ENCODE measurements at places on chromosomes 6 and 20.

DNA sequence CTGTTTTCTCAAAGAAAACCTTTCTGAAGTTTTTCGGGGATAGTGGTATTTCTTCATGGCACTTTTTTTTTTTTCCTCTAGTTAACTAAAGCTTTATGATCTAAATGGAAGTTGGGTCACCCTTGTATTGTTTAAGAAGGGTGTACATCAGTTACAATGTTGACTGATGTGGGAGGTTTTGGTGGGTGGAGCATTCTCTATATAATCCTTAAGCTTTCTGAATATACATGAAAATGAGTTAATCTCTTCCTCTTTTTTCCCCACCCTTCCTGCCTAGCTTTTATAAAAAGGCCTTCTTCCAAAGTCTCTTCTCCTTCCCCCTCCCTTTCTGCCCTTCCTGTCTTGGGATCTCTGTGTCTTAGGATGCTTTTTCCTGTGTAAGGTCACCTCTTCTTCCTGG, 47.2 kb downstream of the DHX35 start:
- DNase-seq, result no peak

DNA sequence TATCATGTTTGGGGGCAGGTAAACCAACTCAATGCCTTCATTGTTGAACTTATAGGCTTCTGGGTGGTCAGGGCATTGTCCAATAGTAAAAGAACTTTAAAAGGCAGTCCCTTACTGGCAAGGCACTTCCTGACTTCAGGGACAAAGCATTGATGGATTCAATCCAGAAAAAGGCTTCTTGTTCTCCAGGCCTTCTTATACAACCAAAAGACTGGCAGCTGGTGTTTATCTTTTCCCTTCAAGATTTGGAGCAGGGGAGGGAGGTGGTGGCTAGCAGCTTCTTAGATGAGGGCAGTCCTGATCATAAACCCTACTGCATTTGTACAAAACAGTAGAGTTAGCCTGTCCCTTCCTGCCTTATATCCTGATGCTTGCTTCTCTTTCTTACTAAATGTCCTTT, 57.5 kb downstream of the NCOA3 start:
- no peak for DNase-seq

DNA sequence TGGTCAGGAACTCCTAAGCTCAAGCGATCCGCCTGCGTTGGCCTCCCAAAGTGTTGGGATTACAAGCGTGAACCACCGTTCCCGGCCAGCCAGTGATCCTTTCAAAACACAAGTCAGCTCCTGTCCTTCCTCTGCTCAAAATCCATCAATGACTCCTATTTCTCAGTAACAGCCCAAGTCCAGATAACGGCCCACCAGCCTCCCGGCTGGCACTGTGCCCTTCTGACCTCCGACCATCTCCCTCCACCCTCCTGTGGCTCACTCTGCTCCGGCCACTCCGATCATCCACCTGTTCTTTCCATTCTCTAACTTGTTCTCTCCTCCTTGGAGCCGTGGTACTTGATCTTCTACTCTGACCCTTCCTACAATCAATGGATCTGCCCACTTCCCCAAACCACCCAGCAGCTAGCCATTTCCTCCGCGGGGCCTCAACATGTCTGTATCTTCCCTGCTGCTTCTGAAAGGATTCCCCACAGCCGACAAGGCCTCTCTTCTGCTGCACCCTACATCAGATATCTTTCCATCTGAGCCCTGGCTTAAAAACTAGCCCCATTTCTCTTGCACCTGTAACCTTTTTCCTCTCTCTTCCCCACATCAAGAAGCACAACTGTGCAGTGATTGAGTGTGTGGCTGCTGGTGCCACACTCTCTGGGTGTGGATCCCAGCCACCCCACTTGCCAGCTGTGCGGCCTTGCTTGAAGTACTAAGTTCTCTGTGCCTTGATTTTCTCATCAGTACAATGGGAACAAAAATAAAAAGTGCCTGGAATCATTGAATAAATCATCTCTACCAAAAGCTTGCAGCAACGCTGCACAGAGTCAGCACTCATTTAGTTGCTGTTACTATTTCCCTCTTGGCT, 6.1 kb upstream of the ZMYND8 start:
- peak; percentile 11 for DNase-seq

DNA sequence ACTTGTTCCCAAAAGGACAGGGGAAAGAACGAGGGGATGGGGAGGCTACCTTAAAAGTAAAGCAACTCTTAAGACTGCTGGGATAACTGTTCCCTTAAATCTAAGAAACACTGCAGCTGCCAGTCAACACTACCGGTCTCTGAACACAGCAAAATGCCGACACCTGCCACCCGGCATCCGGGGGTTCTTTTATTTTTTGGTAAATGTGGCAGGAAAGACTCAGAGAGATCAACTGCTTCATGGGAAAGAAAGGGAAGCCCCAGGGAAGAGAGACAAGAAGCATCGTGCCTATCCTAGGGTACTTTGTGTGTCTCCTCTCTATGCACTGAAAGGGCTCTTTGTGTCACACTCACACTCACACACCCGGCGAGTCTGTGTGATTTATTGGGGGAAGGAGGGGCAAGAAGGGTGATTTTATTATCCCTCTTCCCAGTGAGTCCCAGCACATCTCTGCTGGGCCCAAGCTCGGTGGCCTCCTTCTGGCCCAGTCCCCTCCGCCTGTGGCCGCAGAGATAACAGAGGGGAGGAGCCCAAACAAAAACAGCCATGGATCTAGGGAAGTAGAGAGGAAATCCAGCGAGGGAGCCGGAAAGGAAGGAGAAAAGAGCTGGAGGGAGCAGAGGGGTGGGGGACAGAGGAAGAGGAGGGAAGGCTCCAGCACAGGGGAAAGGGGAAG, 1.4 kb downstream of the FYN start:
- peak; percentile 29 for DNase-seq

- no peak for DNase-seq
These were observed 439.0 kb upstream of the JAG1 start for GRCh38 chr20:11112832-11113231.

DNA sequence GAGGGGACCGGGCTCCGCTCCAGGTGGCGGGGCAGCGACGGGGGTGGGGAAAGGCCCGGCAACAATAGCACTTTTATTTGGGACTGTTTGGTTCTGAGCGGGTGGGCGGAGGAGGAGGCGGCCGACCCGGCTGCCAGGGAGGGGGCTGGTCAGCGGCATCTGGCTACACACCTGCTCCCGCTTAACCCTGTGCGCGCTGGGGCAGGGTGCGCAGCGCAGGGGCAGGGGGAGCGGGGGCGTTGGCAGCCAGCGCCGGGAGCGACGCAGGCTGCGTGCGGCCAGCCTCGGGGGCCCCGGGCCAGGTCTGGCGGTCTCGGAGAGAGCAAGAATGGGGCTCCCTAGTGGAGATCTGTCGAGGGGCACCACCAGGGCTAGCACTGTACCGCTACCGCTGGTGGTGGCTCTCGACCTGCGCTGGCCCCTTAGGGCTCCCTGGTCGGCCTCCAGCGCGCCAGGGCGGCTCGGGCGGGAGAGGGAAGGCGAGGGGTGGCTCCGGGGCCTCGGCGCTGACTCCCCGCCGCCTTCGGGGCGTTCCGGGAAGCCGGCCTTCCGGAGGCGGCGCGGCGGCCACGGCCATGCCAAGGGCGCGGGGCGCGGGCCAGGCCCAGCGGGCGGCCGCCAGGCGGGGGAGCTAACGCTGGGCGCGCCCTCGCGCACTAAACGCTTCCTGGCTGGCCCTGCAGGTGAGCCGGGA, 92.4 kb downstream of the NCR2 start:
- peak; percentile 53 for DNase-seq

DNA sequence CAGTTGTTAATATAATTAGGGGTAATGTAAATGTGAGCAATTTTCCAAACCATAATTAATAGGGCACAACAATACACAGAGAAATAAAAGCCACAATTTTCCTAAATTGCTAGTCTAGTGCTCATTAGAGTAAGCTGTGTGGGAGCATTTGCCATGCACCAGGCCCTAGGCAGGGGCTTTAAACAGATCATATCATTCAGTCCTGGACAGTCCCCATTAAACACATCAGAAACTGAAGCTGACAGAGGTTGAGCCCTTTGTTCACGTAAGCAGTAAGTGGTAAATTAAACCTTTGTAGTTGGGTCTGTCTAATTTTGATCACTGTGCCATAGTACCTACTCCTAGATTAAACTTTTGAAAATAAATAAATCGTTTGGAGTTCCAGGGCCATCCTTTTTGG, 931.1 kb downstream of the C6orf118 start:
- DNase-seq, result no peak

DNA sequence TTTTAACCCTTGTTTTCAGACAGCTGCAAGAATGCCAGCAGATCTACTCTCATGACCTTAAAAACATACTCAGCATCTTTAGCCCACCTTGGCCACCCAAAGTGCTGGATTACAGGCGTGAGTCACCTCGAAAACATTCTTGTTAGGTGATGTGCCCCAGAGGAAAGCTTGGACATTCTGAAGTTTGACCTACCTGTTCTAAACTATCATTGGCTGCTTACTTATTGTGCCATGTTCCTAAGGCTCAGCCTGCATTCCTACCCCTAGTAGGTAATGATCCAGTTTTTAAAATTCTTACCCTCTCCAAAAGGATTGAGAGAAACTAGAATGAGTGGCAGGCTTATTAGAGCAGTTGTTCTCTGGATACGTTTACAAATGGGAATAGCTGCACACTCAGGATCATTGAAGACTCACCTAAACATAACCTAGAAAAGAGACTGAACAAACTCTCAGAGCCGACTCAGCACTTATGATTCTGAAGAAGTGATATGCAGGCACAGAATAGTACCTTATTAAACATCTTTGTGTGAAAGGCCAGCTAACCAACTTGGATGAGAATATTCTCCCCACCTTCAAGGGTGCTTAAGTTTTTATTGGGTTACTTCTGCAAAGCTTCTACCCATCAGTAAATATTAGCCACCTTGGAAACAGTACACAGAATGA, 362.1 kb downstream of the NRN1 start:
- no peak for DNase-seq

DNA sequence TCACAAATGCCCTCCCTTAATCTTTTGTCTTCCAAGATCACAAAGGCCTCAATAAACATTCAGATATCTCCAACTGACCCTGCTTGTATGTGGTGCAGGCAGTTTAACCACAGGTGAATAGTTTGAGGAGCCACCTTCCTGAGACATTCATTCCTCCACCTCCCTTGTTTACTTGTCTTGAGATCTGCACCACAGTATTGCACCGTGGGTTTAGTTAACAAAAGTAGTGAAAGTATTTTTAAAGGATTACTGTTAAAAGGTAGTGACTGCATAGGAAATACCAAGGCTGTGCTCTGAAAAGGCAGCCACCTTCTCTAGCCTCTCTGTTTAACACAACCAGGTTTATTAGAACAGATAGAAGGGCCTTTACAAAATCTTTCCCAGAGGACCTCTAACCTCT, 46.5 kb downstream of the SESN1 start:
- DNase-seq, result no peak

- no peak for DNase-seq
These were observed 349.3 kb downstream of the FARS2 start for GRCh38 chr6:5610640-5611039.

DNA sequence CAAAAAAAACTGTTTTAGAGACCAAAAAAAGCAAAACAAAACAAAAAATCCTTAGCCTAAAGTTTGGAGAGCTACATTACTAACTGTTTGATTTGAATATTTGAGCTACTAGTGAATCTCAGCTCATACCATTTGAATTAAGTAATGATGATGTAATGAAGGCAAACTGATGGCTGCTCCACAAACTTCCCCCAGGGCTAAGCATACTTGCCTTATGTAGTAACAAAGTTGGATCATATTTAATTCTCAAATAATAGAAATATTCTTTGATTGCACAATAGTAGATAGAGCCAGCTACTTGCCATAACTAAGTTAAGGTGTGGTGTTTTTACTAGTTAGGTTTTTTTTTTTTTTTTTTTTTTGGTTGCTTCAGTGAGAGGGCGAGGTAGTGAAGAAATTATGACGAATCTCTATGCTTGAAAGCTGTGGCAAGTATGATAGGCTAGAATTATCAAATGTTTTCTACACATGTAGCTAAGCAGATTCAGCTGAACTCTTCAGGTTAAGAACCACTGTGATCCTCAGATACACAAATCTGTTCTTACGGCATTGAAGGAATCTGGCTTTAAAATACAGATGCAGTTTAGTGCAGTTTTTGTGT, 2.9 kb downstream of the RAB32 start:
- DNase-seq, result no peak

DNA sequence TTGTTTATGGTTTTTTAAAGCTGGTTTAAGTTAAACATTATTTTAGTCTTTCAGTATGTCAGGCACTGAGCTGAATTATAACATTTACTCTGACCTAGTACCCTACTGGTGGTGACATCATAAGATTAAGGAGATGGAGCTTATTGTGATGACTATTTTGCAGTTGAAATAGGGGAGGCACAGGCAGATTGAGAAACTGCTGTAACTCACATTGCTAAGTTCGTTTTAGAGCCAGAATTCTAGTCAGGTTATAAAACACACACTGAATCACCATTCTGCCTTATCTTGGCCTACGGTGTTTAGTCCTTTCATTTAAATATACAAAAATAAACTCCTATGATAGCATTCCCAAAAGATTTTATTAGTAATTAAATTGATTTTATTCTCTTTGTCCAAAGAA, 584.1 kb downstream of the TFAP2A start:
- DNase-seq, result no peak

DNA sequence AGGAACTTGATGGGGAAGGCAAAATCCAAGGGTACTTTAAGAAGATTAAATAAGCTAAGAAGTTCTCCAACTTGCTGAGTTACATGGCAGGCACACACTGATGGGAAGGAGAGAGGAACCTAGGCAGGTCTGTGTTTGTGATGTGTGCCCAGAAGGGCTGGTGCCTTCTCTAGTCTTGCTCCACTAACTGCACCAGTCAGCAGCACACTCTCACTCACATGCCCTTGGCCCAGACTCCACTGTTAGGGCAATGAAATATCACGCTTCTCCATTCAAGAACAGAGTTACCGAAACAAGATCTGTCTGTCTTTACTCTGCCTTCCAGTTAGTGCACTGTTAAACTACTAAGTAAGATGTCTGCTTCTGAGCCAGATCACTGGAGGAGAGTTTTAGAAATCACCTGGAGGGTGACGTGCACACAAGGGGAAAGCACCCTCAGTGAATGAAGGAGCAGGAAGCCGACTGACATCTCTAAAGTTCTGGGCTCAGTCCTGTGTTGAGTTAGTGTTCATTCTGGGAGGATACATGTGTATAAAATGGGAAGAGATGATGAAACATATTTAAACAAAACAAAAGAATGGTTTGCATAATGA, 251.1 kb downstream of the FOXC1 start:
- DNase-seq, result no peak

DNA sequence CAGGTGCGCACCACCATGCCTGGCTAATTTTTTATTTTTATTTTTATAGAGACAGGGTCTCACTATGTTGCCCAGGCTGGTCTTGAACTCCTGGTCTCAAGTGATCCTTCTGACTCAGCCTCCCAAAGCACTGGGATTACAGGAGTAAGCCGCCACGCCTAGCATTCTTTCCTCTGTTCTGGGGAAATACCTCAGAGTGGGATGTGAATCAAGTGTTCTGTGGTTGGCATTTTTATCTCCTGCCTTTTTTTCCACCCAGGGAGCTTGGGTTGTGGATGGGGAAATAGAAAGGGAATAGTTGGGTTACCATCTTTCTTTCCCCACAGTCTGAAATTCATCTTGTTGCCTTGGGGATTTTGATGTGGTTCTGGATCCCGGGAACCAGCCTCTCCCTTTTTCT, 24.1 kb downstream of the TFAP2C start:
- no peak for DNase-seq

GRCh38 chr20:63005862-63006539, 763 bp downstream of the BHLHE23 start:
- DNase-seq, result no peak

Data from natural killer cell (primary cell).